Activated CD8-positive, alpha-beta memory T cell treated with anti-CD3 and anti-CD28 coated beads, Interleukin-2, amount 50 U/mL, for 48 hours (primary cell): ENCODE measurements at places on chromosomes 7 and 10.

- no peak for DNase-seq
Observed at GRCh38 chr7:6175645-6176044, 96.8 kb downstream of the CYTH3 start.

GRCh38 chr7:16637379-16637778, 8.2 kb downstream of the ANKMY2 start:
- DNase-seq, result no peak

- DNase-seq, result no peak
Observed at GRCh38 chr10:62959553-62959952, 143.4 kb upstream of the EGR2 start.

DNA sequence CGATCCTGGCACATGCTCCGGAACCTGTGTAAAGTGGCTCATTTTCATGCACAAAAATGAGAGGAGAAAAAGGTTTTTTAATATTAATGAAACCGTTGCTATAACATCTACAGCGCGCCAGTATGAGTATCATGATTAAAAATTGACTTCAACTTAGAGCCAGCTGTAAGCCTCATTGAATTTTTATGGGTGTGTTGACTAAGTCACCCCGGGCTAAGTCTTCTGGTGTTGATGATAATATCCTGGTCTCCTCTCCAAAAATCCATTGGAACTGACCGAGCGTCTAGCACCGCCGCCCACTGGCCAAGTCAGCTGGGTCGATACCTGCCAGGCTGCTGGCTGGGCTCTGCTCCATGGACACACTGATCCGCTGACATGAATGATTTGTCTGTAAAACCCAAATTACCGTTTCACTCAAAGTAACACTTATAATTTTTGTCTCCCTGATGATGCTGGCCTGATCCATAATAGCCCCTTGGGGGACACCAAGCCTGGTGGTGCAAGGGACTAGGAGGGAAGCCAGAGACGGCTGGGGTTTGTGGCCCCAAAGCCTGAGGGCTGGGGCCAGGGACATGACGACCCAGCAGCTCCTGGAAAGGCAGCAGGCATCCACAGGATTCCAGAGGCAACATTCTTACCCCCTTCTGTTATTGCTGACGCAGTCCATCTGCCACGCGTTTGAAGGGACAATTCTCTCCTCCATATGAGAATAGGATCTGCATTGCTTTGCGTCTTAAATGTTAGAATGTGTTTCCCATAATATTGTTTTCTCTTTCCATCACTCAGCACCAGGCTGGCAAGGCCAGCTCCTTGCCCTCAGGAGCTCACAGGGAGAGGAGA, 131.0 kb upstream of the PPP2R2D start:
- no peak for DNase-seq

DNA sequence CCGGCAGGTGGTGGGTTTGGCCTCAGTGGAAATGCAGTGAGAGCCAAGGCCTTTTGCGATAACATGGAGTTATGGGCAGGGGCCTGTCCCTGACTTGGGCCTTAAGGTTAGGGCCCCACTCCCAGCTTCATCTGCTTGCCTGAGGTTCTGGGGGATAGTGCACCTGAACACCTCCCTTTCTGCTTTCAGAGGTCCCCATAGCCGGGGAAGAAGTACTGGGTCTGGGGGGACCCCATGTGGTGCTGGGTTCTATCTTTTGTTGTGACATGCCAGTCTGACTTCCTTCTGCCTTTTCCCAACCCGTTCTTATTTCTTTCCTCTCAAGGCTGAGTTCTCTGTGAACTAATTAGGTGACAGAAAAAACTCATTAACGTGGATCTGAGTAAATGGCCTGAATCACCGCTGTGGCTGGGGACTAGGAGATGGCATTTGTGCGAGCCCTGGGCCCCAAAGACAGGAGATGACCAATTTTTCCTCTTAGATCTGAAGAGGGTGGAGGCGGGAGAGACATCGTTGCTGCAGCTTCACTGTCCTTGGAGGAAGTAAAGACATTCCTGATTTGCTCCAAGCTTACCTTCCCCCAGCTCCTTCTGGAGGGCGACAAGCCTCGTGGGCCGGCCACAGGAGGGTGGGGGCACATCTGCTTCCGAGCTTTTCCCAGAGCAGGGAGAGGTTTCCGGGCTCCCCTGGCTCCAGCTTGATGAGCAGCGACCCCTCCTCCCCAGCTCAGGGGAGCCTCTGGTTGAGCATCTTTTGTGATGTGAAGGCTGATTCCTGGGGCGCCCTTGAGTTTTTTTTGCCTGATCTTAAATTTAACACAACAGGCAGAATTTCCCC, 2.0 kb downstream of the AGAP3 start:
- peak; percentile 56 for DNase-seq

- no peak for DNase-seq
Observed at GRCh38 chr7:98877692-98878364, 504 bp upstream of the TRRAP start.

- no peak for DNase-seq
Observed at GRCh38 chr10:35124540-35124939, 2.1 kb upstream of the CREM start.

DNA sequence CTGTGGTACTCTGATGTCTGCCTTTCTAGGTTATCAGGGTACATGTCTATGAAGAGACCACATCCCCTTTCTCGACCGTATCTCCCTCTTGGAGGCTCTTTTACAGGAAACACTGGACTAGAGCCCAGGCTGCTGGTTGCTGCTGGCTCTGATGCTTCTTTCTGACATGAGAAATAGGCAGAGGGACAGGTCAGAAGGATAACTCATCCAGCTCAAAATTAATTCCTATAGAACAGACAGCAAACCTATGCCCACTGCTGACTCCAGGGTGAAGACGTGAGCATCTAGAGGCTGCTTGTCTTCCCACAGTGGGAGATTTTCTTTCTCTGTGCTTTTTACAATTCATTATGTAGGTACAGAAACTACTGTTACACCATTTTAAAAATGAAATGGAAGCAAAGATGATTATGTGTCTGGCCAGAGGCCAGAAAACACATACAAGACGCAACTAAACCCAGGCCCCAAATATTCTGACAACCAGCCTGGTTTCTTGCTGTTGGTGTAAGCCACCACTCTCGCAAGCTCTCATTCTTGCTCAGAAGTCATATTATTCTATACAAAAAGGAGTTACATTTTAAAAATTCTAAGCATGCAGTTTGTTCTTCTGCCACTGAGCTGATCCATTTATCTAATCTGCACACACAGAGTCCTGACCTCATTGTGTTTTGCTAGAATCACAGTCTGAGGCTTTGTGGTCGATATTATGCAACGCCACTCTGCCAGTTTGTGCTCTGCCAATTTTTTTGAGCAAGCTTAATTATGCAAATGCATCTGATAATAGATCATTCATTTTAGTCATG, 424.3 kb downstream of the KIF20B start:
- no peak for DNase-seq

DNA sequence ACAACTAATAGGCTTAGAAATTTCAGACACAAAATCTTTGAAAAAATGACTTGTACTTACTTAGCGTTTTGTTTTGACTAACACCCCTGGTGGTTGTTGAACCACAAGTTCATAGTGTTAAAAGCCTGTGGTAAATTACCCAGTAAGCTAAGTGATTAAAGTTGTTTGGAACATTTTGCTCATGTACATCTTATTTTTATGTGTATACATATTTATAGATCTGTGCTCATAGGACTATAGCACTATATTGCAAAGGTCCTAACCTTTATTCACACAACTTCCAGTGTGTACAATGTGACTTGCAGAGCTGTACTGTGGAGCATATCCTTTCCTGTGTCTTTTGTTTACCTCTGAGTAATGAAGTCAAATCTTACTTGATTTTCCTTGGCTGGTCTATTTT, 79.6 kb downstream of the BMPR1A start:
- DNase-seq, result no peak

- DNase-seq, result no peak
Observed at GRCh38 chr7:159155410-159155809, 10.7 kb upstream of the VIPR2 start.

- DNase-seq, result no peak
Observed at GRCh38 chr7:158053183-158053915, 534.3 kb downstream of the PTPRN2 start.

DNA sequence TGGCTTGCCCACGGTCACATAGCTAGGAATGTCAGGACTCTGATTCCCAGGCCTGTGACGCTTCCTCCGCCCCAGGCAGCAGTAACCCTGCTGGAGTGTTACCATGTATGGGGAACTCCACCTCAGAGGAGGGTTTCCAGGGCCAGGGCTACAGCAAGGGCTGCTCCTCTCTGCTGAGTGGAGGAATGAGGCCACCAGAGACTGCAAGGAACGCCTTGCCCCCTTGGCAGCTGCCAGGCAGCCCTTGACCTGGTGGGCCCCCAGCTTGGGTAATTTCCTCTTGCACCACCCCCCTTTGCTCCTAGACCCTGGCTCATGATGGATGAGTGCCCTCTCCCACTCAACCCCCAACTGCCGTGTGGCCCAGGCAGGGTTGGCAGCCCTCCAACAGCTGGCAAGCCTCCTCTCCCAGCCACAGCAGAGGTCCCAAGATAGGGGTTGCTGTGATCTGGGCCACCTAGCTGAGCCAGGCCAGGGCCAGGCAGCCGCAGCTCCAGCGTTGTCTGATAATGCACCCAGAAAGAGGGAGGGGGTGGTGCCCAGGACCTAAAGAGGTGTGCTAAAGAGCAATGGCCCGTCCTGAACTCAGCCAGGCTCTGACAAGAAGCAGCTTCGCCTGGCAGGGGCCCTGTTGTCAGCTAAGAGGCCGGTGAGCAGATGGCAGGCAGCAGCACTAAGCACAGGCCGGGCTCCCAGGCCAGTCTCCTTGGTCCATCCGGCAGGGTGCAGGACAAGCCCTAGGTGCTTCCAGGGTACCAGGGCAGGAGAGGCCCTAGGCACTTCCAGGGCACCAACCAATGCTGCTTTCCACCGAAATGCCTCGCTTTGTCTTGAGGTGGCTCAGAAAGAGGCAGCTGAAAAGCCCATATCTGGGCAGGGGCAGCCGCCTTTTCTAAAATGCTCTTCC, 35.4 kb downstream of the DRGX start:
- no peak for DNase-seq

GRCh38 chr7:76515999-76516443, 5.7 kb downstream of the UPK3B start:
- no peak for DNase-seq

GRCh38 chr7:94128072-94128471, 123.9 kb upstream of the BET1 start:
- no peak for DNase-seq

DNA sequence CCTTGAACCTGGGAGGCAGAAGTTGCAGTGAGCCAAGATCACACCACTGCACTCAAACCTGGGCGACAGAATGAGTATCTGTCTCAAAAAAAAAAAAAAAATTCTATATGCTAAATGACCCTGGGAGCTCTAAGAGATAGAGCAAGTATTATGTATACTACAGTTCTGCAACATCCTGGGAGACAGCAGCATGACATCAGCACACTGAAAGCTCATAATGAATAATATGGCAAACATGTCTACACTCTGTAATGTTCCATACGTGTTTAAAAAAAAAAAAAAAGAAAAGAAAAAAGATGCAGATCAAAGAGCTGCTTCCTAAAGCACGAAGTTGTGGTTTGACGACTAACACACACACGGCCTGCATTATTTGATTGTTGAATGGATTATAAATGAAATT, 72.5 kb downstream of the CUL2 start:
- no peak for DNase-seq

- no peak for DNase-seq
Observed at GRCh38 chr10:121041906-121042305, 190.7 kb downstream of the WDR11 start.
